Dorsolateral prefrontal cortex (tissue), 122 donors: ENCODE measurements at places on chromosomes 11 and 22.

DNA sequence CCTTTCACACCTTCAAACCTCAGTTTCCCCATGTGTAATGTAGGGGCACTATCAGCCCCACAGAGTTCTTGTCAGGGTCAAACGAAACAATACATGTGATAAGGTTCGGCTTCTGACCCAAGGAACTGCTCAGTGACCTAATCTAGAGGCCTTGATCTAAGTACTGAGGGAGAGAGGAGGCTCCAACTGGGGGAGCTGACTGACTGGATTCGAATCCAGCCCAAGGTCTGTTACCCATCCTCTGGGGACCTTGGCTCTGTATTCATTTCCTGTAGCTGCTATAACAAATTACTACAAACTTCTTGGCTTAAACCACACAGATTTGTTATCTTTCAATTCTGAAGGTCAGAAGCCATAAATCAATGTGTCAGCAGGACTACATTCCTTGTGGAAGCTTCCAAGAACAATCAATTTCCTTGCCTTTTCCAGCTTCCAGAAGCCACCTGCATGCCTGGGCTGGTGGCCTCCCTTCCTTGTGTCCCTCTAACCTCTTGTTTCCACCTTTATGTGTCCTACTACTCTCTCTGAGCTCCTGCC is 10.7 kb upstream of the ANAPC15 start:
- no peak for DNase-seq

GRCh38 chr22:36362932-36363331 is 24.8 kb downstream of the MYH9 start:
- DNase-seq = no peak

GRCh38 chr11:80282643-80283042 is 841.8 kb upstream of the TENM4 start:
- DNase-seq = no peak

DNA sequence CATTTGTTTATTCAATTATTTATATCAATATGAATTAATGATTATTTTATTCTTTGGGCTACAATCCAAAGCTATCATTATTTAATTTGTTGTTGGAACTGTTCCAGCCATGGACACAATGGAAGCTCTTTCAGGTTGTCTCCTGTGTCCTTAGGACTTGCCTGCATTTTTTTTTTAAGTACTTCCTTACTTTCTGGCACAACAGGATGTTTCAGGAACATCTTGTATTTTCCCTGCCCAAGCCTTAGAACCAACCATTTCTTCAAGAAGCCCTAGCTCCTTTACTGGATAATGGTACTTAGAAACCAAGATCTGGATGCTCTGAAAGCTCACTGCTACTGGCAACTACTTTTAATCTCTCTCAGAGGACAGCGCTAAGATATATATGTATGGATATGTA is 57.8 kb upstream of the CLNS1A start:
- DNase-seq = no peak
